ENCODE measurements at places on chromosomes 3 and 15.

DNA sequence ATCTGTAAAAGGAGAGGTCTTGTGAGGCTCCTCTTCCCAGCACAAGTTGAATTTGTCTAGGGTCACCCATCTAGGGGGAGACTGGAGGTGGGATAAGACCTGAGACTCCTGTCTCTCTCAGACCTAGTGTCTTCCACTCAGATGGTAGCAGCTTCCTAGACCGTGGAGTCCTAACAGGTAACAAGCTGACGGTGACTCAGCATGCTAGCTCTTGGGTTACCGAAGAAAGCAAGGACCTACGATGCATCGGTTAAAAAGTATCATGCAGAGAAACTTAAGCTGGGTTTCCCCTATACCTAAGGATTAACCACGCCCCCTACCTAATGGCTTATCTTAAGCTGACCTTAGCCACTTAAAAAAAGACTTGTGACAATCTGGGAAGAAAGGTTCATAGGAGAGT, 7.6 kb downstream of the LRRN1 start:
- DNase-seq = no peak

DNA sequence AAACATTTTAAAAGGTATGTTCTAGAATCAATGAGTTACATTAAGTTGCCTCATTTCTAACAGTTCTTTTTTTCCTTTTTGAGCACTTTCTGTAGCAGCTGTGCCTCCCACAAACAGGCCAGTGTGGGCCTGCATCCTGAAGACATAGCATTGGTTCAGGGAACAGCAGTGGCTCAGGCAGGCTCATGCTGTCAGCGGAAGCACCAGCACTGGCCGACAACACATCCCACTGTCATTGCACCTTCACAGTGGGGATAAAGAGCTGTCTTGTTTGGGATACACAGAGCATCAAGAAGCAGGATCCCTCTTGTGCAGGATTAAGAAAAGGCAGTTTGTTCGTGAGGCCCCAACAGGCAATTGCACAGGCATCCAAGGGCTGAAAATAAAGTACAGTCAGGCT, 123.3 kb downstream of the MOBP start:
- no peak for DNase-seq

DNA sequence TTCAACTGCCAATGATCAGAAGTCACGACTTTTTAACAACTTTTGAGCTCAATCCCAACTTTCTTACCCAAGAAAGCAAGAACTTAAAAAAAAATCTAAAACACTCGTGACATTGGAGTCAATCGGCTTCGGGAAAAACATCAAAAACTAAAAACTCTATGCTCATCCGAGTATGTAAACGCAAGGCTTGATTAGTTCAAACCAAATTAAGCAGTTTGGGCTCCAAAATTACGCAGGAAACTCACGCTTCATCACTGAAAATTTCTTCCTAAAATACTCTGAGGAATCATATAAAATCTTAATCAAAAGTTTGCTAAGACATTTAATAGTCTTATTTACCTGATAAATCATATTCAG, 1.6 kb downstream of the TRA2B start:
- no peak for DNase-seq

GRCh38 chr3:55128225-55128823, 200.5 kb upstream of the LRTM1 start:
- no peak for DNase-seq

- DNase-seq = no peak
Observed at GRCh38 chr3:46725621-46726314, 8.1 kb upstream of the PRSS50 start.

GRCh38 chr15:40042791-40043320, 3.9 kb upstream of the SRP14 start:
- no peak for DNase-seq

DNA sequence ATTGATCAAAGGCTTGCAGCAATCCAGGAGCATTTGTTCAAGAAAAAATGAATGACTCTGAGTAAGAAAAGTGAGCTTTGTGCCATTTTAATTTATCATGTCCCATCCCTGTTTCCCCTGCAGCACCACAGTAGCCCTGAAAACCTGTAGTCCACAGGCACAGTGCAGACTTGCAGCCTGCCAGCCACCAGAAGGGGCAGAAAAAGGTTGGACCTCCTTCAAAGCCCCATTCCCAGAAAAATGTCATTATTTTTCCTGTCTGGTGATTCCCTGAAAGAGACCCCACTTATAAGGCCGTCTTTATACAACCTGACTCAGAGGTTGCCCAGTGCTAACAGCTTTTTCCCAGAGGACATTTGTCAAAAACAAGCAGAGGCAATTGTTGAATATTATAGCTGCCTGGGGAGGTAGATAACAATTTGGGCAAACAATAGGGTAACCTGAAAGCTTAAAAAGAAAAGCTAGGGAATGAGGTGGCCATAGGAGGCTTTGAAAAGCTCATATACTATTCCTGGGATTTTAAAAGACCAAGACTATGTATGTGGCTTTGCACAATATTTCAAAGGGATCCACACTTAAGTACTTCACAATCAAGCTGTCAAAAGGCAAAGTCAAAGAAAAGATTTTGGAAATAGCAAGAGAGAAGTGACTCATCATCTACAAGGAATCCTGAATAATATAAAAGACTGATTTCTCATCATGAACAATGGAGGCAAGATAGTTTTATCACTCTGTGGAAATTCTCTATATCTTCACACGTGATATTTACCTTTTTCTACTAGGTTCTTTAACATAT, 136.8 kb upstream of the PLXNA1 start:
- no peak for DNase-seq

Measured in stimulated activated CD4-positive, alpha-beta T cell treated with anti-CD3 and anti-CD28 coated beads, Interleukin-1b, Interleukin-23, amount 100 ng/mL, for 1 hour (primary cell).